ENCODE measurements at places on chromosomes 5 and 9. TPM values are rescaled to one million over a fixed set of nuclear protein-coding genes. Genes with fewer than 3 reads are reported as not detected.

DNA sequence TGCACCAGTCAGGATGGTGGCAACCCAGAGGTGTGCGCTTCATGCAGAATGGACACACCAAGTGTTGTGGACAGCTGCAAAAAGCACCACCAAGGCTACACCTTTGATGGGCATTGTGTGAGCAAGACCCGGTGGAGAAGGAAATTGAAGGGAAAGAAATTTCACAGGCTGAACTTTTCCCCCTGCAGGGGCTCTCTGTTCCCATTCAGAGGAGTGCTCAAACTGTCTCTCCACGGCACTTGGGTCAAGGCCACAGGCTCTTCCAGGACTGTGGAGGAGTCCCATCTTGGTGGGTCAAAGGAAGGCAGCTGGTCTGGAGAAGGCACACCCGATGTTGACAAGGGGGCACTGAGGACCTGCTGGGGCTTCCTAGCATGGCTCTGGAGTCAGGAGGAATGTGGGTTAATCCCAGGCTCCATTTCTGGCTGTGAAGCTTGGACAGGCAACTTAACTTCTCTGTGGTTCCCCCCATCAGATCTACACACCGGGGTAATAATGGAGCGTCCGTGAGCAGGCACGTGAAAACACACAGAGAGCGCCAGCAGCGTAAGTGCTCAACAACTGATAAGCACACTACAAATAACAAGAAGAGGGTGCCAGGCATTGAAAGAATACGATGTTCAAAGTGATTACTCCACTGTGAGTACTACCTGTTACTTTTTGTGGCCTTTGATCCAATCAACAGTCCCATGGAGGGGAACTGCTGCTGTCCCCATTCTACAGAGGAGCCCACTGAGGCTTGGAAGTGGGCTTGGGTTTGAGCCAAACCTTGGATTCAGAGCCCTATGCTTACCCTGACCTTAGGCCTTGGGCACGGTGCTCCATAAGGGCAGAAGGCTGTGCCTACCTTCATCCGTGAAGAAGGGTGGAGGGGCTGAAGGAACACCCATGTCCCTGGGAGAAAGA lies 34.2 kb upstream of the TIFAB start:
- DNase-seq, result no peak

GRCh38 chr5:10662661-10663488 lies 98.2 kb downstream of the DAP start:
- DNase-seq, result no peak

DNA sequence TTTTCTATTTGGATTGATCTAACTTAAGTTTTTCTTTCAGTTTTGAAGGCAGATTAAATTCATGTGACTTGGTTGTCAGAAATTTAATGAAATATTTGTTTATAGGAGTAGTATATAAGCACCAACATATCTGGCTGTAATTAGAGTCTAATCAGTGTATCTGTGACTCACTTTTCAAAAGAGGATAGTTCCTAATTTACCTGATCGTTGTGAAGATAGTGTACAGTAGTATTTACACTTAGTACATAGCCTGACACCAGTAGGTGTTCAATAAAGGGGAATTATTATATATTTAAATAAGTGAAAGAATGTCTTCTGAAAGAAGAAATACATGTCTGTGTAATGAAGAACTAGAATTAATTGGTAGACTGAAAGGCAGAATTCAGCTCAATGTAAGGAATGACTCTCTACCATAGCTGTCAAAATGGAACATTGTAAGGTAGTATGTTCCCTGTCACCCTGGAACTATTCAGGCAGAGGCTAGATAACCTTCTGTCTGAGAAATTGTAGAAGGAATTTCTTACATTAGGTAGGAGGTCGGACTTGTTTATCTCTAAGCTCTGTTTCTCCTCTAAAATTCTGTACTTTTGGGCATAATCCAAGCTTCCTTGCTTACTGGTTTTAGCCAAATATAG lies 8.6 kb downstream of the TGFBR1 start:
- no peak for DNase-seq

- no peak for DNase-seq
Measured at GRCh38 chr5:173857234-173857633, 30.9 kb upstream of the CPEB4 start.

DNA sequence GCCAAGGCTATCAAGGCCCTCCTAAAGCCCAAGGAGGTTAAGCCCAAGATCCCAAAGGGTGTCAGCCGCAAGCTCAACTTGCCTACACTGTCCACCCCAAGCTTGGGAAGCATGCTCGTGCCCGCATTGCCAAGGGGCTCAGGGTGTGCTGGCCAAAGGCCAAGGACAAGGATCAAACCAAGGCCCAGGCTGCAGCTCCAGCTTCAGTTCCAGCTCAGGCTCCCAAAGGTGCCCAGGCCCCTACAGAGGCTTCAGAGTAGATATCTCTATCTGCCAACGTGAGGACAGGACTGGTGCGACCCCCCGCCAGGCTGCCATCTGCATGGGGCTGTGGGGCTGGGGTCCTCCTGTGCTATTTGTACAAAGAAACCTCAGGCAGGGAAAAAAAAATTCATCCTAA lies 3.3 kb downstream of the HOMER1 start:
- DNase-seq, result no peak

DNA sequence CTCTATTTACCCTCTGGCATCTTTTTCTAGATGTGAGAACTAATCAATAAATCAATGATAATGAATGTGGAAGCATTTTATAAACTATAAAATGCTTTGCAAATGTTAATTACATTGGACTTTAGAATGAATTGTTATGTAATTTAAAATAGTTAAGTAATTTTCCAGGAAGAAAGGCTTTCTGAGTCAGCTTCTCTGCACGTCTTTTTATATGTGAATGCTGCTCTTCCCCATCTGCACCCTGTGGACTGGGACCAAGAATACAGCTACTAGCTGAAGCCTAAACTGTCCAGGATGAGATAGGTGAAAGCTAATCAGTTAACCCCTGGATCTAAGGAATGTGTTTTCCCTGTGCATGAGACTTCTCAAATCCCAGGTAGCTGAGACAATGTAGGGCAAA lies 292.9 kb downstream of the NR3C1 start:
- DNase-seq, result no peak

DNA sequence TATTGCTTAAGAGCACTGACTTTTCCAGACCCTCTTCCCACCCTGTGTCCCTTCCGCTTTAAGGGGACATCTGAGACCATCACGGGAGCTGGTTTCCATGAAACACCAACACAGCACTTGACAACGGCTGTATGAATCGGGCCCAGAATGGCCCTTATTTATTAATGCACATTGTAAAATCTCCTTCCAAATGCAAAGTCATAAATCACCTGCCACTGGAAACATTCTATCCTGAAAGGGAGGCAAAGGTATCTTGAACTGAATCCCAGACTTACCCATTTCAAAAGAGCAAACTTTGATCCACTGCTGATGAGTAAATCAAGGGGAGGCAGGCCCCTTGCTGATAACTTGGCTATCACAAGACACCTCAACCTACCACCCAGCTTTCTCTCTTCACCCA lies 37.4 kb downstream of the SHB start:
- DNase-seq, result no peak

GRCh38 chr9:27198190-27198589 lies 89.2 kb downstream of the TEK start:
- no peak for DNase-seq

GRCh38 chr9:6829536-6829935 lies 71.8 kb downstream of the KDM4C start:
- DNase-seq, result no peak

GRCh38 chr5:175873088-175873454 lies 1.7 kb downstream of the CPLX2 start:
- no peak for DNase-seq

DNA sequence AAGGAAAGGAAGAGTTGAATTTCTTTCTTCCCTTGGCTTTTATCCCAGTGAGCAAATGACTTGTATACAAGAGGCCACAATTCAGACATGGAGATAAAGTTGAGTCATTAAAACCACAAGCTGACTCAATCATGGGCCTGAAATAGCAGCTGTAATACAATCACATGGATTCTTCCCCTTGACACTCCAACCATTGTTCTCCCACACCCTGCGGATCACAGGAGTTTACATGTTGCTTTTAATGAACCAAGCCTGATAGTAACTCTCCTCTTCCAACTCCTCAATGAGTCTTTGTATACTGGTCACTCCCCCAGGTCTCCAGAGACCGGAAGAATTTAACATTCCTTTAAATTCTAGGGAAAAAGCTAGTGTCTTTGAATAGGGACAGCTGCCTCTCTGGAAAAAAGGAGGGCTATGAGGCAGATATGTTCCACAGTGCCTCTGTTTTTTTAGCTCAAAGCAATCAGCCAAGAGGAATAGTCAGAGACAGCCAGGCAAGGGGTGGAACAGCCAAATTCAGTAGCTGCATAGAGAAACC lies 32.4 kb downstream of the PCDHGC5 start:
- no peak for DNase-seq

DNA sequence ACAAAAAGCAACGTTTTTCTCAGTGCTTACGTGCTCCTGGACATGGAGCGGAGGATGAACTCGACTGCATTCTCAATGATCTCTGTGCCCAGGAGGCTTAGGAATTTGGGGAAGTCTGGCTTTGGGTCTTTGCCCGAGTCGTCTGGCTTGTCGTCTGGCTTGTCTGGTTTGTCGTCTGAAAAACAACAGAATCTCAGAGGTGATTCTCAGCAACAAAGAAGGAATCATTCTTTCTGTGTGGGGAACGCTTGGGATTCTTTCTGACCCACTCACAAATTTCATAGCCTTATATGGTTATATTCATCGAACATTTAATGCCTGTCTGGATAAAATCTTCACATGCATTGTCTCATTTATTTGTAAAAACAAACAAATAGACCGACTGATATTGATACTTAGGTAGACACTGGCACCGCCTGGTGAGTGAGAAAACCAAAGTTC lies 4.7 kb downstream of the C5orf46 start:
- DNase-seq, result no peak

DNA sequence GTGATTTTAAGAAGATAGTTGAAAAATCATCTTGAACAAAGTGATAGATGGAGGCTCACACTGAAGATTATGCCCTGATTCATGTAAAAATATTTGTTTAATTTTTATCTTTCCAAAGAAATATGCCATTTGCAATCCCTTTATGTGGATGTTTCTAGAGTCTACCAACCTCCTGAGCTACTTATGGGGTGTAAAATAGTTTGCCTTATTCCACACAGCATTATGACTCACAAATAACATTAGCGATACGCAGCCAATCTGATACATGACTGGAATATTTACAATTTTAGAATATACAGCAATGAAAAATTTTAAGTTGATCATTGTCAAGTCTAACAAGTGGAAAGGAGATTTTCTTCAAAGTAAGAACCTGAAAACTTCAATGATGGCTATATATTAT lies 327.5 kb downstream of the EDIL3 start:
- DNase-seq, result no peak

DNA sequence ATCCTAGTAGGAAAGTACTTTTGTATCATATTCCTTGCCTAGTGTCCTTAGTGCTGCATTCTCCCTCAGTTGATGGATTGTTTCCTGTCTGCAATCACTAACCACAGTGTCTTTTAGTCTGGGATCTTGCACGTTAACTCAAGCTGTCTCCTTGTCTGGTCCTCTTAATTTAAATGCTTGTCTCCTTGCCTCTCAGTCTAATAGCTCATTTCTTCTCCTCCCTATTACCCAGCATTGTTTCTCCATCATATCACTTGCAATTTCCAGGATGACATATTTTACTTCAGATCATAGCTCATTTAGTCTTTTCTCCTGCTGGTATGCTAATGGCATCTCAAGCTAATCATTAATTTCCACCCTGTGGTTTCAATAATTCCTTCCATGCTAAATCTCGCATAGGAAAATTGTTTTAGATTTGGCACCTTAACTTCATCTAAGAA lies 2052.0 kb upstream of the C9orf72 start:
- DNase-seq, result no peak

DNA sequence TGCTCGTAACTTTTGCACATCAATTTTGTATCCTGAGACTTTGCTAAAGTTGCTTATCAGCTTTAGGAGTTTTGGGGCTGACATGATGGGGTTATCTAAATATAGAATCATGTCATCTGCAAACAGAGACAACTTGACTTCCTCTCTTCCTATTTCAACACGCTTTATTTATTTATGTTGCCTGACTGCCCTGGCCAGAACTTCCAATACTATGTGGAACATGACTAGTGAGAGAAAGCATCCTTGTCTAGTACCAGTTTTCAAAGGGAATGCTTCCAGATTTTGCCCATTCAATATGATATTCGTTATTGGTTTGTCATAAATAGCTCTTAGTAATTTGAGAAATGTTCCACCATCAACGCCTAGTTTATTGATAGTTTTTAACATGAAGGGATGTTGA lies 65.4 kb upstream of the CDH12 start:
- DNase-seq, result no peak

DNA sequence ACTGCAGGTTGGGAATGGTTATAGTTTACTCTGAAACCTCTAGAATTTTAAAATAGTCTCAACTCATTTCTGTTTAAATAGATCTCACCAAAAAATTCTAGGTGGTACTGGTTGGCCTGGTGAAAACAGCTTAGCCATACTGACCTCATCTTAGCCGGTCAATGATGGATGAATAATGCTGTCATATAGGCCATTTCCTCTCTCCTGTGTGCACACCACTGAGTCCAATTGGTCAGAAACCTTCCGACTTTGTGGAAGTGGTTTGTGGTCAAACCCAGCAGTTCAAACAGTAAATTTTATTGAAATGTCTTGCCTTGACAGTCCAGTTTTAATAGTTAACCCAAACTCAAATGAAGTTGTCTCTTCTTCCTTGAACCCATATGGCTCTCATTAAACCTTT lies 98.6 kb downstream of the GIN1 start:
- DNase-seq, result no peak

- no peak for DNase-seq
Measured at GRCh38 chr9:14836885-14837284, 73.3 kb downstream of the FREM1 start.

GRCh38 chr5:73523861-73524260 lies 25.6 kb downstream of the BTF3 start:
- no peak for DNase-seq

- DNase-seq, result no peak
Measured at GRCh38 chr5:148725675-148726074, 71.3 kb upstream of the HTR4 start.

DNA sequence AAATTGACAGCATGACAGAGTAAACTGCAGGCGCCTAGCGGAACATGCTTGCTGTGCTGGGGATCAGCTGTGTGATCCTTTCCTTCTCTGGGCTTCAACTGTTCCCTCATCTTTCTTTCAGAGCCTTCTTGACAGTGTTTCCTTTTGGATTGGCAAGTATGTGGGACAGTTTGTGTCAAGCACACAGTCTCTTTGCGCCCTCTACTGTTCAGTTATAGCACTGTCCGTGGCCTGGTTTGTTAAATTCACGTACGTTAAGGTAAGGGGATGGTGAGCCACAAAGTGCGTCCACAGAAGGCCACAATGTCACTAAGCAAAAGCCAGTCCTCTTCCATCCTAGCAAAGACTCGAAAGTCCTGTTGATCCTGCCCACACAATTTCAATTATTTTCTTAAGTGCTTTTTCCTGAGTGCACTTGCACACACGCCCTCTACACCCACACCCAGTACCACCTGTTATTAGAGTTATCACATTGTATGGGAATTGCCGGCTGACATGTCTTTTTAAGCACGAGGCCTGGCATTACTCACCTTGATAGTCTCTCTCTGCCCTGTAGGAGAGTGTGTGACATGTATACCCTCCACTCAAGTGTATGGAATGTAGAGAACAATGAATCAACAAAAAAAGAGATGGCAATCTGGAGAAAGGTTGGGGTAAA lies 22.5 kb upstream of the PTPN3 start:
- DNase-seq, result no peak

The EGFLAM gene
- 15.0 TPM for total RNA-seq

The GFPT2 gene
- total RNA-seq, result 553 TPM

The GPX8 gene
- 30.9 TPM for total RNA-seq

The DOCK8 gene
- 28.4 TPM for total RNA-seq

The GPR21 gene
- 2.3 TPM for total RNA-seq

The STPG3 gene
- total RNA-seq, result not detected

The C9orf50 gene
- not detected for total RNA-seq

The ROR2 gene
- 21.1 TPM for total RNA-seq
